Muscle of arm (tissue), 14 donors: ENCODE measurements at places on chromosomes 2 and 18. TPM values are rescaled to one million over a fixed set of nuclear protein-coding genes. Genes with fewer than 3 reads are reported as not detected.

MSH6 gene
- polyA plus RNA-seq: 49.7 TPM

MGAT4A gene
- 7.1 TPM for polyA plus RNA-seq

ATP6V1B1 gene
- 1.5 TPM for polyA plus RNA-seq

CCL20 gene
- 0.30 TPM for polyA plus RNA-seq

HES6 gene
- 22.1 TPM for polyA plus RNA-seq

MC4R gene
- polyA plus RNA-seq: 0.21 TPM

DSG4 gene
- polyA plus RNA-seq: not detected

LBX2 gene
- polyA plus RNA-seq: 0.70 TPM

DNA sequence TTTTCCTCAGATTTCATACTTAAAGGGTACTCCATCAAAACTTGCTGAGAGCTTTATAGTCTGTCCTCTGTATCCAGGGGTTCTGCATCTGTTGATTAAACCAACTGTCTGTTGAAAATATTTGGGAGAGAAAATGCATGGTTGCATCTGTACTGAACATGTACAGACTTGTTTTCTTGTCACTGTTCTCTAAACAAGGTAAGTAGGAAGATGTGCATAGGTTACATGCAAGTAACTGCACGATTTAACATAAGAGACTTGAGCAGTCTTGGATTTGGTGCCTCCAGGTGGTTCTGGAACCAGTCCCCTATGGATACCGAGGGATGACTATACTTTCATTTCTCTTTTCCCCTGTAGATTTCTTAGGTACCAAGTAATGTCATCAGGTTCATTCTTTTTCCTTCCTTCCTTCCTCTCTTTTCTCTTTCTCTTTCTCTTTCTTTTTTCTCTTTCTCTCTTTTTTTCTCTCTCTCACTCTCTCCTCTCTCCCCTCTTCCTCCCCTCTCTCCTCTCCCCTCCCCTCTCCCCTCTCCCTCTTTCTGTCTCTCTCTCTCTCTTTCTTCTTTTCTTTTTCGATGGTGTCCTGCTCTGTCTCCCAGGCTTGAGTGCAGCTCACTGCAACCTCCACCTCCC lies 23.2 kb downstream of the ADNP2 start:
- no peak for DNase-seq

GRCh38 chr2:32357318-32358110 lies 691 bp downstream of the BIRC6 start:
- DNase-seq: peak; percentile 43

- DNase-seq: no peak
Measured at GRCh38 chr2:240333985-240334384, 101.5 kb upstream of the GPC1 start.

DNA sequence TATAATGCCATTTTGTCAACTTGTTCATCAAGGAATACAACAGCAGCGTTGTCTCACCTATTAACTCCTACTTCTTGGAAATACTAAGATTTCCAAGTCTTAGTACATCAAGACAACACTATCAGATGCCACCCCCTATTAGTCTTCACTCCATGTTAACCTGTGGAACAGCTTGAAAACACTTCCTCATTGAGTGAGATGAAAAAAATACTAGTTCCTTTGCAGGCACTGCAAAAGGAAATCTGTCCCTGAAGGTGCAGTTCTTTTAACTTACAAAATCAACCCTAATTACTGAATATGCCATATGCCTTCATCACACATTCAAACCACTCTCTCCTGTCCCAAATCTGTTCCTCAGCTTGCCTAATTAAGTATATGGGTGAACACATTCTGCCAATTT lies 4.0 kb downstream of the CWC22 start:
- DNase-seq: no peak

- no peak for DNase-seq
Measured at GRCh38 chr2:203412546-203413331, 84.5 kb downstream of the ABI2 start.

DNA sequence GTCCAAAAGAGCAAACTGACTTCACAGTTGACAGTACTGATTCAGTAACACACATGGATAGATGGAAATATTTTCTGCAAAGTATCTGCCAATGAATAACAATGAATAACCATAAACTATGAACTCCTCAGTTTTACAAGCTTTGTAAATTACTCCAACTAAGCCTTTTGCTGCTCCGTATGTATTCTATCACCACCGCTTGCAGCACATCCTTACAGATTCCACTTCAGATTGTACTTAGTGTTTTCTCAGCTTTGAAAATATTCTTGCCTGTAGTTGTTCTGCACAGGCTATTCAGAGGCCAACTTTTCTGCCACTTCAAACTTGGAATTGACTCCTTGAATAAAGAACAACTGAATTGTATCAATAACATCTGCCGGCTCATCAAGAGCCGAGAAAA lies 36.2 kb downstream of the TLK1 start:
- no peak for DNase-seq

DNA sequence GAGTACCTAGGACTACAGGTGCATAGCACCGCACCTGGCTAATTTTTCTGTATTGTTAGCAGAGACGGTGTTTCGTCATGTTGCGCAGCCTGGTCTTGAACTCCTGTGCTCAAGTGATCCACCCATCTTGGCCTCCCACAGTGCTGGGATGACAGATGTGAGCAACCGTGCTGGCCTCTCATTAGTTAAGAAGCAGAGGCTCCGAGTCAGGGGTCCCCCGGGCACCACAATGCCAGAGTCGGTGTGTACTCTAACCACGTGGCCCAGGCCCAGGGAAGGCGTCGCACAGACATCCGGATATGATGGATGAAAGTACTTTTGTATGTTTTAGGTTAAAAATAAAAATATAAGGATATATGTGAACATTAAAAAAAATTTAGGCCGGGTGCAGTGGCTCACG lies 28.3 kb upstream of the HPCAL1 start:
- DNase-seq: no peak

- DNase-seq: no peak
Measured at GRCh38 chr2:175450029-175450760, 268.7 kb upstream of the ATP5MC3 start.

DNA sequence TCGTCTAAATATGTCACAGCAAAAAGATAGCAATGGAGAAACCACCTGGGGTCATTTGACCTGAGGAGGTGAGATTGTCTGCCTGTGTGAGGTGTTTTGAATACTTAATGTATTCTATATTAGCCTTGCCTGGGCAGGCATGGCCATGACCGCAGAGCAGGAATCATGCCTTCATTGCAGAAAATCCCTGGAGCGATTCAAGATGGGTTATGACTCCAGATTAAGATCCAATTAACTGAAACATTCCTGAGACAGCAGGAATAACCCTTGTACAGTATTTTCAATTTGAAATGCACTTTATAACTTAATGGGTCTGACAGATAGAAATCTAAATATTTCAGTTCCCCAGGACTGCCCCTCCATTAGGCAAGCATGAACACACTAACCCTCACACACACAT lies 227.3 kb upstream of the RAB6C start:
- DNase-seq: no peak

DNA sequence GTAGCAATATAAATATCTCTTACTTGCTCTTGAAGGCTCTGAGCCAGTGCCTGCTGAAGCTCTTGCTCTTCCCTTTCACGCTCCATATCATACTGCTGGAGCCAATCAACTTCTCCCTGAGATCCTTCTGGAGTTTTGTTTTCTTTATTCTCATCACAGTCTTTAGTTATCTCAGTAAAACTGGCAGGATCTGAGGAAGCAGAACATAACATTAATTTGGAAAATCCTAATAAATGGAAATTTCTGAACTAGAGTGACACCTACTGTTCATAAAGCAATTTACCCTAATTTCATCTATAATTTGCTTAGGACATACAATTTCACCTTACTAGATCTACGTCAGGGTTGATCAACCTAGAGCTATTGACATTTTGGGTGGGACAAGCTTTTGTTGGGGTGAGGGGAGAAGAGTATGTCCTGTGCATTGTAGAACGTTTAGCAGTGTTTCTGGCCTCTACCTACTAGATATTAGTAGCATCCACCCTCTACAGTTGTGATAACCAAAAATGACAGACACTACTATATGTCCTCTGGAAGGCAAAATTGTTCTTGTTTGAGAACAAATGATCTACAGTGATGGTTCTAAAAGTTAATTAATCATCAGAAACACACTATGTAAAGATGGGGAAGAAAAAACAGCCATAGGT lies 47.2 kb downstream of the VIL1 start:
- DNase-seq: peak; percentile 25

DNA sequence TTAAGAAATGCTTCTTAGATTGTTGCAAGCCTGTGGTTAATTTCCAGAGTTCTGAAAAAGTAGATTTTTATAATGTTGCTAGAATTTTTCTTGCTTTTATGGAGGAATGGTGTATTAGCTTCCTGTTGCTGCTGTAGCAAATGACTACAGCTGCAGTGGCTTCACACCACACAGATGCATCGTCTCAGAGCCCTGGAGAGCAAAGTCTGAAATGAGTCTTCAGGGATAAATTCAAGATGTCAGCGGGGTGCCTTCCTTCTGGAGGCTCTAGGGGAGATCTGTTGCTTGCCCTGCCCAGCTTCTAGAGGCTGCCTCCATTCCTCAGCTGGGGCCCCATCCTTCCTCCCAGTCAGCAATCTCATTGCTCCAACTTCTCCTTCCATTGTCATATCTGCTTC lies 187.8 kb downstream of the ZNF516 start:
- DNase-seq: no peak

DNA sequence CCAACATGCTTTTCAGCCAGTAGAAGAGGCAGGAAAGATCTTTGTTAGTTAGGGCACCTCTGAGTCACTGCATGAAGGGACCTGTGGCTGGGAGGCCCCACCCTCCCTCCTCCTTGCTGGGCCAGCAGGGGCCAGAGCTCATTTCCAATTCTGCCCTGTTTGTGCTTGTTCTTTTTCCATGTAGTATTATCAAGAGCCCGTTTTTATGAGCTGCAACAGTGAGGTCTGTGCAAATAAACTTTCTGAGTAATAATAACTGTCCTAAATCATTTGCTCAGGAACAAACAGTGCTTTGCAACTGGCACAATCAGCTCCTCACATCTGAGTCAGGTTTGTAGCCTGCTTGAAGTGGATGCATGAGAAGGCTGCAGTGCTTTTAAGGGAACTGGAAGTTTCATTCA lies 128.0 kb downstream of the ARL4C start:
- DNase-seq: no peak

DNA sequence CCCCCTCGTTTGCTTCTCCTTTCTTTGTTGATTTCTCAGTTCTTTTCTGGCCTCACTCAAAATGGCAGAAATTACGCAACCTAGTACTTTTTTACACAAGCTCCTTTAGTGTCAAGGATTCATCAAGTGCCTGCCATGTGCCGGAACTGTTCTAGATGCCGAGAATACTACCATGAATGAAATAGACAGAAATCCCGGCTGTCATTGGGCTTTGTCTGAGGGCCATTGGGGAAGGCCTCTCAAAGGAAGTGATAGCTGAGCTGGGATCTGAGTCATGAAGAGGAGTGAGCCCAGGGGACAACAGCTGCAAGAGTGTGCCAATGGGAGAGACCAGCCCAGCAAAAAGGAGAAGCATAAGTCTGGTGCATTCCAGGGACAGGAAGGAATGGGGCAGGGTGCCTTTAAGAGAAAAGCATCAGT lies 34.3 kb upstream of the PPP1CB start:
- DNase-seq: peak; percentile 53

DNA sequence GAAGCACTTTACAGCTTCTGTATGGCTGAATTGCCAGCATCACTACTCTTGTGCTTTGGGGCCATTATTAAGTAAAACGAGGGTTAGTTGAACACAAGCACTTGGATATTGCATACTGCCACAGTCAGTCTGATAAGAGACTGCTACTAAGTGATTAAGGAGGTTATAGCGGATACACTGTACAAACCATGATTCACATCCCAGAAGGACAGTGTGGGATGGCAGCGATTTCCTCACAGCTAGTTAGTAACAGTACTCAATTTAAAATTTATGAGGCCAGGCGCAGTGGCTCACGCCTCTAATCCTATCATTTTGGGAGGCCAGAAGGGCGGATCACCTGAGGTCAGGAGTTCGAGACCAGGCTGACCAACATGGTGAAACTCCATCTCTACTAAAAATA lies 2.6 kb upstream of the BMPR2 start:
- DNase-seq: no peak

DNA sequence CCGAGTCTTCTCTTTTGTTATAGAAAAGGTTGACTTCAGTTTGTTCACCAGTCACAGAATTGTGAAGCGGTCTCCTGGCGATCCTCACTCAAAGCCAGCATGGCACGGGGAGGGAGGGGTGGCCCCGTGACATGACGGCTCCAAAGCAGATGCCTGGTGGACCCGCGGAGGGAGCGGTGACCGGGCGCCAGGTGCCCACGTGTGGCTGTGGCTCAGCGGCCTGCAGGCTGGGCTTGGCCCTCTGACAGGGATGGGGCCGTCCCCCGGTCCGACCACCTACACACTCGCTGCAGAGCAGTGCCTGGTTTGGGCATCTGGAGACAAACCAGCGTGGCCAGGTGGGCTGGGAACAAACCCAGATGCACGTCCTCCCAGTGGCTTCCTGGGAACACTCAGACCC lies 129.1 kb upstream of the SNTG2 start:
- no peak for DNase-seq

DNA sequence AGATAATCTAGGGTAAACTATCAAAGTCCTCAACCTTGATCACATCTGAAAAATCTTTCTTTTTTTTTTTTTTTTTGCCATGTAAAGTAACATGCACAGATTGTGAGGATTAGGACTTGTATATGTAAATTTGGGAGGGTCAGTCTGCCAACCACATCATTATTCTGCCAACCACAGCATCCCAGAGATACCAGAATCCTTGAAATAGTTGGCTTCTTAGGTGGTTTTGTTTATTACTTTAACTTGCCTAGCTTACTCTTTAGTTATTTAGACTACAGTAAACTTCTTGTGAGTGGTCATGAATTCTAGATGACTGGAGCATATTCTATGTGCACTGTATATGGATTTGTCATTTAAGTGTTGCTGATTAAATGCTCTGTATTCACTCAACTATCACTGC lies 242.1 kb upstream of the RBMS1 start:
- no peak for DNase-seq

DNA sequence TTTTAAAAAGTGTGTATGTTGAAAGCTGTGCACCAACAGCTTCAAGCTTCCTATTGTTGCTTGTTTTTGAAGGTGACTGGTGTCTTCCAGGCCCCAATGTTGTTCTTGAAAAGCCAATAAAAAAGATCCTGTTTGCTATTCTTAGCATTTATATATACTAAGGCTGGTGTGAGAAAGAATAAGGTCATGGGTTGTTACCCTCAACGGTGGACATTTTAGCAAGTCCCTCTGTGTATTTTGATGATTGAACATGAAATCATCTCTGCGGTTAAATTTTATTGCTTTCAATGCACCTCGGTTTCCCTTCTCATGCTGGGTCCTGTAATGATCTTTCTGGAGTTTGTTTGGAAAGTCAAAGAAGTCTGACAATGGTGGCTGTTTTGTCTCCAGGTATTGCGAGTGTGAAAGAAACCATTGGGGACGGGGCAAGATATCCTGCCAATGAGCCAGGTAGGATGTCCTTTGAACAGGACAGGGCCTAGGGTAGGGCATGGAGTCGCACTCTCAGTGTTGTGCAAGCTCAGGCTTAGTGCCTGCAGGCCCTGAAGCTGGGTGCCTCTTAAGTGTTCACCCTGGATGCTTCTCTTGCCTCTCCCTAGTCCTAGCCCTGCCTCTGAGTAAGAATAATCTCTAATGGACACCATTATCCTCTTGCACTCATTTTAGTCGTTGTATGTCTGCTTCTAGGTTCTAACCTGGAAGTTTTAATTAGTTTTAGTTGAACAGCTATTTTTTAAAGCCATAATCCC lies 16.0 kb upstream of the KLF7 start:
- no peak for DNase-seq
